ENCODE measurements at places on chromosomes 6 and 20. TPM values are rescaled to one million over a fixed set of nuclear protein-coding genes. Genes with fewer than 3 reads are reported as not detected.

DNA sequence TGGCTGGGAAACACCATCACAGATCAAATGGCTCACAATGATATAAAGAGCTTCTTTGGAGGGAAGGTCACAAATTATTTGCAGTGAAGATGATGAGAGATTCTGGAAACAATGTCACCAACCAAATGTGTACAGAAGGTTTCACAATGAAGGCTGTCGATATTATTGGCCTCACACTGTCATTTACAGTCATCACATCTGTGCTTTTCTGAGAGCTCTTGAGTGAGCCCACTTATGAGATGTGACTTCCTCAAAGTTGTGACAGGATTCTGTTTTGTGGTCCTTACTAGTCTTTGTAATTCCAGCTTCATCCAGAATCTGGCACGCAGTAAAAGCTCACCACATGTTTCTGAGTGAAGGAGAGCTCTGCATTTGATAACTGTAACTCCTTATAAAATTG is 133.6 kb downstream of the LMBRD1 start:
- peaks cover 2% of the 10 kb centered on the region for H3K4me1 ChIP-seq
- no peak overlapping the region for H3K27ac ChIP-seq
- peaks cover 15% of the 10 kb centered on the region for H3K27me3 ChIP-seq
- H3K36me3 ChIP-seq: no peaks in the 10 kb centered on the region
- no peak for DNase-seq
- no peak overlapping the region for H3K4me3 ChIP-seq

DNA sequence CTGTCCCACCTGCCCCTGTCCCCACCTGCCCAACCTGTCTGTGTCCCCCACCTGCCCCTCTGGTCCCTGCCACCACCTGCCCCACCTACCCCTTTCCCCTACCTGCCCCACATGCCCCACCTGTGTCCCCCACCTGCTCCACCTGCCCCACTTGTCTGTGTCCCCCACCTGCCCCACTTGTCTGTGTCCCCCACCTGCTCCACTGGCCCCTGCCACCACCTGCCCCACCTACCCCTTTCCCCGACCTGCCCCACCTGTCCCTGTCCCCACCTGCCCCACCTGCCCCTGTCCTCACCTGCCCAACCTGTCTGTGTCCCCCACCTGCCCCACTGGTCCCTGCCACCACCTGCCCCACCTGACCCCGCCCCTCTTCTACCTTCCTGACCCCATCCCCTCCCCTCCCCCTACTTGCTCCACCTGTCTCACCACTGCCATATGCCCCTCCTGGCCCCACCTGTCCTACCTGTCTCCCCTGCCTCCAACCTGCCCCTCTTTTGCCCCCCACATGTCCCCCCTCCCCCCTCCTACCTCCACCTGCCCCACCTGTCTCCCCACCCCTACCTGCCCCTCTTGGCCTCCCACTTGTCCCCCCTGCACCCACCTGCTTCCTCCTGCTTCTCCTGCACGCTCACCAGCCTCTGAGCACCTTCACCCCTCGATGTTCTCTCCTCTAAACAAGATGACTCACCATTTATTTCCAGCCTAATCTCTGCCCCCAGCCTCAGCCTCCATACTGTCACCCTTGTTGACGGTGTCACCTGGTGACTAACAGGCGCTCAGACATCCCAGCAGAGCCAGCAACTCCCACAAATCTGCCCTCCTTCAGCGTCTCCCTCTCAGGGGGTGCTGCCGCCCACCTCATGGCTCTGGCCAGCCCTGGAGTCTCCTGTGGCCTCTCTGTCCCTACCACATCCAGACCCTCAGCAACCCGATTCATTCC is 5.6 kb upstream of the MYT1 start:
- peaks cover 40% of the 10 kb centered on the region for H3K27me3 ChIP-seq
- H3K4me3 ChIP-seq: no peak overlapping the region
- H3K4me1 ChIP-seq: peaks cover 1% of the 10 kb centered on the region
- DNase-seq: no peak

ATP6V1G2 gene
- total RNA-seq: 2.1 TPM

GRCh38 chr6:160376445-160376844 is 28.3 kb downstream of the SLC22A3 start:
- DNase-seq: no peak
- no peaks in the 10 kb centered on the region for H3K4me1 ChIP-seq
- no peak overlapping the region for H3K4me3 ChIP-seq
- peaks cover 18% of the 10 kb centered on the region for H3K27me3 ChIP-seq
- no peak overlapping the region for H3K27ac ChIP-seq

PRRC2A gene
- total RNA-seq: 280 TPM

DNA sequence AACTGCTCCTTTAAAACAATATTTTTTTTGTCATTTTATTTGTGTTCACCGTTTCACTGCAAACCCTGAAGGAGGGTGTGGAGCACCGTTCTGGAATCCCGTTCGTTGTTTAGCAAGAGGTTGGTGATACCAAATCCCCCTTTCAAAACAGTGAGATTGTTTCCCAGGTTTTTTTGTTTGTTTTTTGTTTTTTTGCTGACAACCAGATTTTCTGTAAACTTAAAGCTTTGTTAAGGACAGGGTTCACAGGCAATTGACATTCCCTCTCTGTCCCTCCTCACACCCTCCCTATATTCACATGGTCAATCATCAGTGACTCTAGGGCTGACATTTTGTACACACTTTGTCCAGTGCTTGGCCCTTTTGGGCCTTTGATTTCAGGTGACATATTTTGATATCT is 21.0 kb upstream of the MROH8 start:
- H3K27me3 ChIP-seq: no peaks in the 10 kb centered on the region
- peaks cover 14% of the 10 kb centered on the region for H3K4me1 ChIP-seq
- DNase-seq: no peak
- no peak overlapping the region for H3K4me3 ChIP-seq
- no peak overlapping the region for H3K27ac ChIP-seq
- peaks cover 56% of the 10 kb centered on the region for H3K36me3 ChIP-seq

GRCh38 chr6:7194657-7195056 is 86.9 kb downstream of the RREB1 start:
- H3K27ac ChIP-seq: no peak overlapping the region
- H3K4me3 ChIP-seq: no peak overlapping the region
- peaks cover 24% of the 10 kb centered on the region for H3K36me3 ChIP-seq
- no peak for DNase-seq

DNA sequence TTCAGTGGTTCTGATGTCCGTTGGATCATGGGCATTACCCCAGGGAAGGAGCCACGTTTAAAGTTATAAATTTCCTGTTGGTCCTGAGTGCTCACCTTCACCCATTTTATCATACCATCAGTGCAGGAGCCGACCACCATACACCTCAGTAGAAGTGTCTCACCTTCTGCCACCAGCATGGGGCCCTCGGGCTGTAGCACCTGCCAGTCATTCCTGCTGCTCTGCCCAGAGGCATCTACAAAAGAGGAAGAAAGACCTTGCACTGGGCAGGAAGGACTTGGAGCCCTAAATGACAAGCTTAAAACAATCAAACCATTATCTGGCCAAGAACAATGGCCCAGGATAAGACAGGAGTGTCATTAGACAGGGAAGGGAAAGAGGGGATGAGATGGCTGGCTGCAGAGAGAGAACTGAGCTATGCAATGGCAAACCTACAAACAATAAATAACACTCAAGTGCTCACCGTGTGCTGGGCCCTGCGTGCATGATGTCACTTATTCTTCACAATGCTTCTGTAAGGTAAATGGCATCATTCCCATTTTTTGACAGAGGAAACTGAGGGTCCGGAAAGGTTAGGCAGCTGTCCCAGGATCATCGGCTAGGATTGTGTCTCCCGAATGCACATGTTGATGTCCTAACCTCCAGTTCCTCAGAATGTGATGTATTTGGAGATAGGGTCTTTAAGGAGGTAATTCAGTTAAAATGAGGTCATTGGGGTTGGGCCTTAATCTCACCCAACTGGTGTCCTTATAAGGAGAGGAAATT is 11.2 kb downstream of the SIRPB2 start:
- no peak overlapping the region for H3K4me3 ChIP-seq
- peaks cover 19% of the 10 kb centered on the region for H3K27me3 ChIP-seq
- H3K36me3 ChIP-seq: no peaks in the 10 kb centered on the region
- no peak overlapping the region for H3K27ac ChIP-seq
- DNase-seq: no peak
- no peaks in the 10 kb centered on the region for H3K4me1 ChIP-seq

- peak overlapping the region; percentile 85 for H3K4me3 ChIP-seq
- peak overlapping the region; percentile 82 for H3K27ac ChIP-seq
- H3K4me1 ChIP-seq: peaks cover 40% of the 10 kb centered on the region
- peak; percentile 40 for DNase-seq
These were observed 1.7 kb downstream of the RANBP9 start for GRCh38 chr6:13709689-13710551.
